Left lung (tissue), 14 donors: ENCODE measurements at places on chromosomes 11 and 22.

- no peak for DNase-seq
These were observed 26.4 kb downstream of the INCENP start for GRCh38 chr11:62149986-62150886.

GRCh38 chr11:111000400-111001080 is 245.0 kb upstream of the POU2AF2 start:
- no peak for DNase-seq

- no peak for DNase-seq
These were observed 198.2 kb upstream of the POU2AF2 start for GRCh38 chr11:111047374-111047773.

- no peak for DNase-seq
These were observed 52.0 kb upstream of the PRSS23 start for GRCh38 chr11:86748296-86748695.
